ENCODE measurements at places on chromosomes 11 and 22.

DNA sequence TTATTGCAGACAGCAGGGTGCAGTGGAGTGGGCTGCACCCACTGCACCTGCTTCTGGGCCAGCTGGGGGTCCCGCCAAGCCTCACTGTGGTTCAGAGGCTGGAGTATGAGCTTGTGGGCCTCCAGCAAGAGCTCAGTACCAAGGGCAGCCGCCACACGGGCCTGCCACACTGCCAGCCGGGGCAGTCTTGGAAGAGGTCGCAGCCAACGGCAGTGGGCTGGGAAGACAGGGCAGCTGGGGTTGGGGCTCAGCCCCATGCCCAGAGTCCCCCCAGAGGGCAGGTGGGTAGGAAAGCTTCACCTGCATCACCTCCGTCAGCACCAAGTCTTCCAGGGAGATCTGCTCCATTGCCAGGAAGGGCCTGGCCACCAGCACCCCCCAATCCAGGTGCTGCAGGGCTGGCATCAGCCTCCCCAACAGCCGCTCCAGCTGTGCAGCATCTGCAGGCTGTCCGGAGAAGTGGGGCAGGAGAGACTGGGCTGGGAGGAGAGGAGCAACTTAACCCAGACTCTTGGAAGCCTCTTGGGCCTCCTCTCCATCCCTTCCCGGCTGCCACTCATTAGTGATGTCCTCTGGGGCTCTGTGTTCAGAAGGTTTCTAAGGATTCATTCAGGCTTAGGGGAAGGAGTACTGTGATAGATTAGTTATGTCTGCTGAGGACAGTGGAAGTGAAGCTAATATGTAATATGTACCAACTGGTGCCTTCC is 1.1 kb upstream of the GSTT4 start:
- no peak for DNase-seq

- DNase-seq: no peak
Measured at GRCh38 chr11:131234221-131234620, 136.2 kb upstream of the NTM start.

GRCh38 chr11:119483881-119484371 is 61.0 kb upstream of the THY1 start:
- no peak for DNase-seq

- no peak for DNase-seq
Measured at GRCh38 chr11:650482-650881, 13.4 kb downstream of the DRD4 start.

GRCh38 chr11:19525714-19526113 is 186.9 kb upstream of the NAV2 start:
- DNase-seq: no peak

DNA sequence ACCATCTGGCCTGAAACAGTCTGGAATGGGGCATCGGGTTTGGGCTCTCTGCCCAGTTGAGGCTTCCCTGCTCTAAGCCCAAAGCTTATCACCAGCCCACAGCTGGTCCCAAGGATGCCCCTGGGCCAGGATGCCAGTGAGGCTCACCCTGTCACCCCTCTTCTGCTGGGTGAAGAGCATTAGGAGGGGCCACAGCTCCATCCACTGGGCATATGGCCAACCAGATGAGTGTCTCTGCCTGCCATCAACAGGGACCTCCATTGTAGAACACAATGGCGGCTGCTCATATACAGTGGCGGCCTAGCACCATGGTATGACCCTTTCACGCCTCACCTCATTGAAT is 5.6 kb downstream of the CHST1 start:
- DNase-seq: no peak

GRCh38 chr11:13135385-13136271 is 126.5 kb downstream of the RASSF10 start:
- DNase-seq: no peak
